ENCODE measurements at places on chromosomes 1 and 21.
A peak's percentile ranks its signal among the peaks of the same experiment; 100 is the strongest.

GRCh38 chr1:4019147-4019521 is 119.1 kb upstream of the C1orf174 start:
- no peak for DNase-seq

DNA sequence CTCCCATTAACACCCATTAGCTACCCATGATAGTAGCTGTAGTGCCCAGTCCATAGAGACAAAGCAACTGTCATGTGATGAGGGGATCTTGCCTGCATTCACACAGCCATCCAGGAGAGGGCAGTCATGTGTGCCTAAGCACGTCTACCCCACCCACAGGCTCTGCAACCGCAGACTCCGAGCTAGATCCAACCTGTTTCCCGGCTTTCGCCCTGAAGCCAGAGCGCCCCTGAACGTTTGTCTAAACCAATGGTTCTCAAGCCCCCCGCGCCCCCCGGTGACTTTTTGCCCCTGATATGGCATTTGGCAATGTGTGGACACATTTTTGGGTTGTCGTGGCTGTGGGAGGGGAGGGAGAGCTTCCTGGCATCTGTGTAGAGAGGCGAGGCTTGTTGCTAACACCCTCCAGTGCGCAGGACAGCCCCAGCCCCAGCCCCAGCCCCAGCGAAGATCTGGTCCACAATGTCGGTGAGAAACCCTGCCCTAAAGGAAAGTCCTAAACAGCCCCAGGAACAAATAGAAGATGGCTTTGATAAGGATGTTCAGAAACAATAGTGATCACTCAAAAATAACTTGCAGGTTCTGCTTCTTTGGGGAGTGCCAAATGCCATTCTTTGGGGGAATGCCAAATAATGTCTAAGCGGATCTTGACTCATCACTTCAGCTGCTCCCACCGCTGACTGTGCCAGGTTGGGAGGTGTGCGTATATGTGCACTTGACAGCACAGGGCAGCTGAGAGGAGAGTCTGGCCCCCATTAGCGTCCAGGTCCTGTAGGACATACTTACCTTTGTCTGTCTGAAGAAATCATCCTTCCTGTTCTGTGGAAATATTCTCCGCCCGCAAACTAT is 34.5 kb downstream of the SLC44A3 start:
- peak; percentile 94 for DNase-seq

DNA sequence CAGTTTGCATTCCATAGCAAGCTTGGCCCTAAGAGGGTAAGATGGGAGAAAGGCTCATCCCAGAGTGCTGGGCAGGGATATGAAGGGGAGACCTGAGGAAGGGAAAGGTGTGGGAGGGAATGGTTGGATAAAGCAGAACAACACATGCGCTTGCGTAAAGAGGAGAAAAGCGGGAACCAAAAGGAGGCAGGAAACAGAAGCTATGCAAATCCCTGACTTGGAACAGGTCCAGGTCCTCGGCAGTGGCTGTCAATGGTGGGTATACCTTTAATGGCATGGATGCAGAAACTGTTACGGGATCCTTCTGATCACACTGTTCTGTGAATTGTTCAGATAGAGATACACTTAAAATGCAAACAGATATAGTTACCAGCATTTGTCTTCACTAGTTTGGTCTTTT is 455.6 kb downstream of the SIPA1L2 start:
- DNase-seq, result no peak

DNA sequence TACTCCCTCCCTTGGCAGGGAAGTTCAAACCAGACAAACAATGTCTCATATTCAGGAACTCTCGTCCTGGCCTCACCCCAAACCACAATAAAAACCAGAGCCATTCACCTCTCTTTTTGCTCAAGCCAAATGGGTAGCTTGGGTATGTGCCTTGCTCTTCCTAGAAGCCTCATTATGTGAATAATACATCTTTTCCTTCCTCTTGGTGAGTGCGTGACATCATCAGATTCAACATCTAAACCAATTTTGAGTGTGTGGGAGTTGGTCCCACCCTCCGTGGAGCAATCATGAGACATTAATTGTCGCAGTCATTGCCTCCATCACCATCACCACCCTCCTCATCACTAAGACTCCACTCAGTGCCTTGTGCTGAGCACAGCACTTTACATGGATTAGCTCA is 482.9 kb downstream of the PTPRU start:
- DNase-seq, result no peak

- DNase-seq, result no peak
Observed at GRCh38 chr1:67041841-67042503, 12.0 kb downstream of the SLC35D1 start.

GRCh38 chr1:212914789-212915188 is 35.6 kb upstream of the VASH2 start:
- no peak for DNase-seq

DNA sequence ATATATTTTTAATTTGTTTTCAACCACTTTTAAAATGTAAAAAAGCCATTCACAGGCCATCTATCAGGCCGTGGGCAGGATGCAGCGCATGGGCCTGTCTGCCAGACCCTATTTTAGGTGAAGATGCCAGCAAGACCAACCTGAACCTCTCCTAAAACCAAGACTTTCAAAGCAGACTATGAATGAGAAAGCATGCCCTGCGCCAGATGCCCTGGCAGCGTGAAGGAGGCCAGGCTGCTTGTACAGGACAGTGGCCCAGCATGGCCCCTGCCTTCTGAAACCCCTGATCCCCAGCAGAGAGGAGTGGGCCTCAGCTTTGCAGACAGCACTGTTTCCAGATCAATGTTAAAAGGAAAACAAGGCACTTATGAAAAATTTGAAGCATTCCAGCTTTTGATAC is 31.6 kb downstream of the WDR4 start:
- DNase-seq, result no peak

DNA sequence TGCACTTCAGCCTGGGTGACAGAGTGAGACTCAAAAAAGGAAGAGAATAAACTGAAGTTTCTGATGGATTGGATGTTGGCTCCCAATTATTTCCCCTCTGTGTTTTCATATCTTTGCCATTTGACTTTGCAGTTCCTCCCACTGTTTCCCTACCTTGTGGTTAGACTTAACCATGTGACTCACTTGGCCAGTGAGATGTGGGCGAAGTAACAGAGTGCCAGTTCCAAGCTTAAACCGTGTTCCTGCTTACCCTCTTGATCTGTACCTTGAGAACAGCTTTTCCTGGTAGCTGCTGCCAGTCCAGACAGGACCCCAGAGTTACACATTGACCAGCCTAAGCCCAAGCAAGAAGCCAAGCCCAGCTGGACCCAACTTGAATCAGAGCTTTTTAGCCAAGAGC is 323.4 kb downstream of the LTN1 start:
- DNase-seq, result no peak

- no peak for DNase-seq
Observed at GRCh38 chr21:43599728-43600127, 59.6 kb downstream of the HSF2BP start.

- no peak for DNase-seq
Observed at GRCh38 chr1:78304761-78305160, 186.0 kb upstream of the PTGFR start.

- DNase-seq, result no peak
Observed at GRCh38 chr1:215421744-215422143, 145.4 kb upstream of the KCTD3 start.

DNA sequence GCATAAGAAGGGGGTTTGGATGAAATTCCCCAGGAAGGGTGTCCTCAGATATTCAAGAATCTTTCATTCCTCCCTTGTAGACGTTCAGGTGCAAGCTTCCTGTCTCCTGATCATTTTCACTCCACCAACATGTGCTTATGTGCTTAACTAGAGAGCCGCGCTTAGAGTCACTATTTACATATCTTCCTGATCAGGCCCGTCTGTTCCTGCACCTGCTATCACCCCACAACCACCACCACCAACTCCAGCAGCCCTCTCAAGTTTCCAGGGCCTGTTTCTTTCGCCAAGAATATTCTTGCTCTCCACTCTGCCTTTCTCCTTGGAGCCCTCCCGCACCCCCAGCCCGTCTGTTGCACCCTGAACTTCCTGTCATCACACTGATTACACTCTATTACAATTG is 113.4 kb downstream of the SPSB1 start:
- peak; percentile 6 for DNase-seq

GRCh38 chr1:226737819-226738420 is 1.2 kb downstream of the ITPKB start:
- DNase-seq, result peak; percentile 32

DNA sequence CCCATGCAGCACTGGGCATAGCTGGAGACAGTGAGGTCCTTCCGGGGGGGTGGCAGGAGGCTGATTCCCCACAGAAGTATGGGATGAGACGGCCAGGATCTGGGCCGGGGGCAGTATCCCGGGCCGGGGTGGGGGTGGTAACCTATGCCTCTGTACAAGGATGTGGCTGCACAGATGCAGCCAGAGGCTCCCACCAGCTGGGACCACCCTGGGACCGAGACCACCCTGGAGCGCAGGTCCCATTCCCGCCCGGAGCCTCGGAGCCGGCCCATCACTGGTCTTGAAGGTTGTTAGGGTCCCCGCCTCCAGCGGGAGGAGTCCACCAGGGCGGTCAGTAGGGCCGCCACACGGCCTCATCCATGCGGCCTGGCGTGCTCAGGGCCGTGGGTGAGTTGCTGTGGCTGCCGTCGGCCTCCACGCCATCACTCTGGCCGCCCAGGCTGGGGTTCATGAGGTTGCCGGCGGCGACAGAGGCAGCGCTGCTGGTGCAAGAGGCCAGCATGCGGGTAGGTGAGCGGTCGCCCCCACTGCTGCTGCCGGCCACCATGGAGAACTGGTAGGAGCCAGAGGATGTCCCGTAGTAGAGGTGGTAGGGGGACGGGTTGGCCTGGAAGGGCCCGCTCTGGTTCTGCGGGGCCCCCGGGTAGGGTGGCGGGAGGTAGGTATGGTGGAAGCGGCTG is 28.1 kb downstream of the RUNX3 start:
- DNase-seq, result no peak
